Stimulated activated CD8-positive, alpha-beta memory T cell treated with anti-CD3 and anti-CD28 coated beads, Interleukin-7, amount 100 ng/mL, for 1 hour (primary cell): ENCODE measurements at places on chromosomes 13 and 19.

GRCh38 chr13:113364311-113364889, 470 bp upstream of the GRTP1 start:
- no peak for DNase-seq

DNA sequence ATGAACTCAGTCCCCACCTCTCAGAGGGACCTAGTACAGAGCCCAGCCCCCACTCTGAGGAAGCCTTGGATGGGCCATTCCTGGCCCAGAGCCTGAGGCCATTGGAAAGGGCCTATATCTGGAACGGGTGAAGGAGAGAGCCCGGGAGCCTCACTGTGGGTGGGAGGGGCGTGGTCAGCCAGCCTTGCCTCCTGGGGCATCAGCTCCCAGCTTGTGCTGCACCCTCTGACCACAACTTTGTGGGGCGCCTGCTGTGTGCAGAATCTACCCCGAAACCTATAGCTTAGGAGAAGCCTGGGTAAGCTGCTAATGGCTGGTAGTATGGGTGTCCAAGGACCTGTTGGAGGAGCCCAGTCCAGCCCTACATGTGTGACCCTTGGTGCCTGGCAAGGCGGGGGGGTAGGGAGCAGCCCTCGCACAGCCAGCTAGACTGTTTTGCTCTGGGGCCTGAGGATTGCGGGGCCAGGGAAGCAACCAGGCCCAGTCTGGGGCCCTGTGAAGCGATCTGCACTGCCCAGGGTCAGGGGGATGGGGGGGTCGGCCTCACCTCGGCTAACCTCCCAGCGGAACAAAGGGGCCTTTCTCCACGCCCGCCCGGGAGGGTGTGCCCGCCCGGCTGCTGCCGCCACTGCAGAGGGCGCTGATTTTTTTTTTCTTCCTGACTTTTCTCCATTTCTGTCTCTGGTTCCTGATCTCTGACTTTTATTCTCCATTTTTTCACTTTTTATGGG, 42.3 kb downstream of the LYL1 start:
- no peak for DNase-seq

DNA sequence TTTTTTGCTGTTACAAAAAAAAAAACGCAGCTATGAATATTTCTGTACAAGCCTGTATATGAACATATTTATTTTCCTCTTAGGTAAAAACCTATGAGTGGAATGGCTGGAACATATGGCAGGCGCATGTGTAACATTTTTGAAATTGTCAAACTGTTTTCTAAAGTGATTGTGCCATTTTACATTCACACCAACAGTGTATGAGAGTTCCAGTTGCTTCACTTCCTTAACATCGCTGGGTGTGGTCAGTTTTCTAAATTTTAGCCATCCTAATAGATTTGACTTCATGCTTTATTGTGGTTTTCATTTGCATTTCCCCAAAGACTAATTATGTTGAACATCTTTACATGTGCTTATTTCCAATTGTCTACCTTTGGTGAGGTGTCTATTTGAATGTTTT, 306.8 kb downstream of the KCNRG start:
- no peak for DNase-seq

- DNase-seq: no peak
Measured at GRCh38 chr13:59442944-59443486, 720.7 kb downstream of the DIAPH3 start.

DNA sequence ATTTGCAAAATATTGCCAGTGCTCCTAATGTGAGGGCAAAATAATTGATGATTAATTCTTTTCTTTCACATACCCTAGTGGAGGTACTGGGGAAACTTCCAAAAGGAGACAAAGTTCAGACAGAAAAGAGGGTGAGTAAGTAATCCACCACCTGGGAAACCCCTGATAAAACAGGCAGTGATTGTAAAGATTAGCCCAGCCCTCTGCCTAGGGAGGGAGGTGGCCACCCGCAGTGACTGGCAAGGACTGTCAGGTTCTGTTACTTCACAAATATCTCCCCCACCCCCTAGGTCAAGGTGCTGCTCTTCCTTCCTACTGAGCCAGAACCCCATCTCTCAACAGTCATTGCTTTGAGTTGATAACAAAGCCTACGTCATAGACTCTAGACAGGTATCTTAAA, 239.7 kb downstream of the DNAJC15 start:
- DNase-seq: no peak

- DNase-seq: no peak
Measured at GRCh38 chr13:43661161-43661830, 125.5 kb downstream of the ENOX1 start.

- DNase-seq: no peak
Measured at GRCh38 chr13:111485491-111486250, 165.2 kb downstream of the TEX29 start.

- no peak for DNase-seq
Measured at GRCh38 chr13:21328201-21328600, 130.9 kb downstream of the ZDHHC20 start.

DNA sequence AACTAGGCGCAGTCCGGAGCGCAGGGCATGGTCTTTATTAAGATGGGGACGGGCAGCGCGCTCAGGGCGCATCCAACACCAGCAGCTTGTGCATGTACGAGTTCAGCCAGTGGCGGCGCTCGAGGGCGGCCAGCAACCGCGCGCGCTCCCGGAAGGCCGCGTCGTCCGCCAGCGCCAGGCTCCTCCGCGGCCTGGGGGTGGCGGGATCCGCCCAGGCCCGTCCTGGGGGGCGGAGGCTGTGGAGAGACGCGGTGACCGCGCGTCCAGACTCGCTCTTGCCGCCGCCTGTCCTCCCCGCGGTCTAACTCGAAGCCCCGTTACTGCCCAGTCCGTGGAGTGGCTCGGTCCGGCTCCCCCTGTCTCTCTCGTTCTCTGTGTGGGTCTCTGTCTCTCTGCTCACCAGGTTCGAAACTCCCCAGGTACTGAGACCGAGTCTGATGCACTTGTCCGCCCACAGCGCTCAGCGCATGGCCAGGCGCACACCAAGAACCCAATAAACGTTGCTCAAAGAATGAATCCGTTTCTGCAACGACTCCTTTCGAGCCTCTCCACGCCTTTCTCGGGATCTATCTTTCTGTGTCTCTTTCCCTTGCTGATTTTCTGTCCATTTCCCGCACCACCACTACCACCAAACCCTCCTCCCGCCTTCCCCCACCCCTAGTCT, 702 bp downstream of the PTH2 start:
- DNase-seq: no peak
